ENCODE measurements at places on chromosomes 7 and 10. TPM values are rescaled to one million over a fixed set of nuclear protein-coding genes. Genes with fewer than 3 reads are reported as not detected.

LLCFC1 gene
- total RNA-seq: not detected

AP4M1 gene
- 11.1 TPM for total RNA-seq

PLEKHS1 gene
- not detected for total RNA-seq

JAKMIP3 gene
- total RNA-seq: 1.1 TPM

HABP2 gene
- not detected for total RNA-seq

SPDYE2 gene
- not detected for total RNA-seq

CYP2C18 gene
- 0.15 TPM for total RNA-seq
